Kidney (tissue), 22 donors: ENCODE measurements at places on chromosomes 2 and 18. TPM values are rescaled to one million over a fixed set of nuclear protein-coding genes. Genes with fewer than 3 reads are reported as not detected.

DNA sequence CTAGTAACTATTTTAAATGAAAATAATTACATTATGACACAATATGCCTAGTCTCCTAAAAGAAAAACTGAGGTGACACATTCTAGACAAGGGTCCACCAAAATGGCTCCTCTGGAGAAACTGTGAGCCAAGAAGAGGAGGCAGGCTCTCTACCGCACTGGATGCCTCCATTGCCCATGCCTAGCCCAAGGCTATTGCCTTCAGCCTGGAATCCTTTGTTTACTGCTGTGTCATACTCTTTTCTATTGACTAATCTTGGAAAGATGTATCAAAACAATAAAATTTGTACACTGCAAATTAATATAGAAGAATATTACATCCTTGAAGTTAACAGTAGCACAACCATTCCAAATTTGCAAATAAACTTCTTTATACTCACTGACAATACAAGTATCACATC, 167.1 kb downstream of the RAB3GAP1 start:
- no peak for DNase-seq

DNA sequence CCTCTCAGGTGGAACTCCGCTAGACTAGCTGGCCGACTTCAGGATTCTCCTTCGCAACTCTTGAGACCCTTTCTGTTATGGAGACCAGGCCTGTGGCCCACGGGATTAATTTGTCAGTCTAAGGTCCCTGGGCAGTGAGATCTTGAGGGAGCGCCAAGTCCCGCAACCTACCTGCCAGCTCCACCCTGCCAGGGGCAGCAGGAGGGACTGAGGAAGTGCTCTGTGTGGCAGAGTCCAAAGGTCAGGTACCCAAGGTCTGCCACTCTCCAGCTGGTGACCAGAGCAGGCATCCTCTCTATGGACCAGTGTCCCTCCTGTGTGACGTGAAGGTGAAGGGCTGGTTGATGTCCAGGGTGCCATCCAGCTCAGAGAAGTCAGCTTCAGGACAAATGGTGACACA, 4.3 kb upstream of the SPATA3 start:
- DNase-seq: no peak

- no peak for DNase-seq
These were observed 77.9 kb upstream of the DOCK10 start for GRCh38 chr2:225120186-225120585.

GRCh38 chr2:172092716-172093415, 7.6 kb downstream of the DLX1 start:
- DNase-seq: peak; percentile 44

GRCh38 chr2:46480562-46480961, 1.2 kb downstream of the TMEM247 start:
- DNase-seq: no peak

DNA sequence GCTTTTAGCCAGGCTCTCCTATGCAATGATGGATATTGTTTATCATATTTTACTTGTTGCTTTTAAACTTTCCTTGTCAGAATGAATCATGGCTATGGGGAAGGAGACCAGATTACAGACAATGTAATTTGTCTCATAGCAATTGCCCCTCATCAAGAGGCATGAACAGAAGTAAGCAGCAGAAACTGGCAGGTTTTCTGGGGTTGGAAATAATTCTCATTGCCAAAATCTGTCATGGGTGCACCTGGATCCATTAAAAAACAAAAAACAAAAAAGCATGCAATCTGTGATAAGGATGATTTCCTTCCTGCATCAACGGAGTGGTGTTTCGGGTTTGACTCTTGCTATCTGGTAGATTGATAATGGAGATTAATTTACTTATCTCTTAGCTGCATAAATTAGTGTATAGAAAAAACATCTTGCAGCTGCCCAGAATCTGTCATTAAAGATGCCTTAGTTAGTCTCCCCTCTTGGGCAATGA, 419.6 kb downstream of the SOX11 start:
- DNase-seq: no peak

DNA sequence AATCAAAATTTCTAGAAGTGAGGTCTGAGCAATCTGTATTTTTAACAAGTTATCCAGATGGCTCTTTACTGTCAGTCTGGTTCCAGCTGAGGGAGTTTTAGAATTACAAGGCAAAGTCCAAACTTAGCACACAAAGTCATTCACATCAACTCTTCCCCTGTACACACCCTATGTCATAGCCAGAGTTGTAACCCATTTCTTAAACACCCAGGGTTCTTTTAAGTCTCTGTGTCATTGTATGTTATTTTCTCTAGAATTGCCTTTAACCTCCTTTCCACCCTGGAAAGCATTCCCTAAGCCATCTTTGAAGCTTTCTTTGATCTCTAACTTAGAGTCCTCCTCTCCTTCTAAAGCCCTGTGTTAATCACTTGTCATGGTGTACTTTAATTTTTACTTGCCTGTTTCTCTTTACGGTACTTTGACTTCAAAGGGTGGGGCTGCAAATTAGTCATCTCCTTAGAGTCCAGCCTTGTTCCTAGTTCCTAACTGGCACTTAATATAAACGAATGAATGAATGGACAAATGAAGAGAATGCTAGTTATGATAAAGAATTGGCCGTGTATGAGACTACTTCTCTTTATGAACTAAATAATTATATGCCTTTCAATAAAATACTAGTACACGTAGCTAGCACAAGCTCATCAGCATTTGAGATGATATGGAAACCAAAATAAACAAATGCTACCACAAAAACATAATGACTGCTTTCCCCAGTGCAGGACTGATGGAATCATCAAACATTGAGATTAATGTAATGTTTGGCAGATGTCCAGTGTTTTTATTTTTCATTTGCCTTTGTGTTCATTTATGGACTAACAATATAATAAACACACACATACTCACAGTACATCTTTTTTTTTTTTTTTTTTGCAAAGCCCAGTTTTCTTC, 11.9 kb upstream of the ACTR3 start:
- peak; percentile 49 for DNase-seq

- DNase-seq: no peak
These were observed 386.4 kb downstream of the THSD7B start for GRCh38 chr2:137151731-137152130.

DNA sequence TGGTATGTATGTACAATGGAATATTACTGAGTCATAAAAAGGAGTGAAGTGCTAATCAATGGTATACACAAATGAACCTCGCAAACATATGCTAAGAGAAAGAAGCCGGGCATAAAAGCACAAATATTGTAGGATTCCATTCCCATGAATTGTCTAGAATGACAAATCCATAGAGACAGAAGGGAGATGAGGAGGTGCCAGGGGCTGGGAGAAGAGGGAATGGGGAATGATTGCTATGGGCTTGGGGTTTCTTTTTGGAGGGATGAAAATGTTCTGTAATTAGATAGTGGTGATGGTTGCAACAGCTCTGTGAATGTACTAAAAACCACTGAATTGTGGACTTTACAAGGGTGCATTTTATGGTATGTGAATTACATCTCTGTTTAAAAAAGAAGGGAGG, 73.5 kb downstream of the GLI2 start:
- DNase-seq: no peak

Gene ECEL1
- 6.7 TPM for total RNA-seq

Gene CFC1
- total RNA-seq: not detected

Gene CCDC148
- total RNA-seq: 21.0 TPM

Gene TGFA
- total RNA-seq: 30.8 TPM

Gene DNAJC5G
- total RNA-seq: not detected
